ENCODE measurements at places on chromosomes 6 and 20.
A peak's percentile ranks its signal among the peaks of the same experiment; 100 is the strongest.

- no peak for DNase-seq
Measured at GRCh38 chr6:2450546-2450945, 205.1 kb upstream of the GMDS start.

- DNase-seq, result no peak
Measured at GRCh38 chr6:148898376-148899014, 151.7 kb downstream of the UST start.

DNA sequence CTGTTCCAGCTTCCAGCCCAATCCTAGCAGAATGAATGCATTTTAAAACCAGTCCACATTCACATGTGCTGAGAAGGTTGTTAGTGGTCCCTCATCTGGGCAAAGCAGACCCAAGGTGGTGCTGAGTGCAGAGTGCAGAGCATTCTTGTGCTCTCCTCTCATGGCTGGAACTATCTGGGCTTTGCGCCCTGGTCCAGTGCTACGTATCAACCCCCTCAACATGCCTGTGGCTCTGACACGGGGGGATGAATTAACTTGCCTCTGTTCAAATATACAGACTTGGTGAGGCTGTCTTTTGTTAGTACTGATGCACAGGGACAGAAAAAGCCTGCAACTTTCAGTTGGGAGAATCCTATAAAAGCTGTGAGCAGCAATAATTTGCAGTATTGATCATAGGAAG, 42.5 kb downstream of the PANK2 start:
- DNase-seq, result no peak

GRCh38 chr6:159939591-159940016, 29.3 kb upstream of the IGF2R start:
- DNase-seq, result no peak

DNA sequence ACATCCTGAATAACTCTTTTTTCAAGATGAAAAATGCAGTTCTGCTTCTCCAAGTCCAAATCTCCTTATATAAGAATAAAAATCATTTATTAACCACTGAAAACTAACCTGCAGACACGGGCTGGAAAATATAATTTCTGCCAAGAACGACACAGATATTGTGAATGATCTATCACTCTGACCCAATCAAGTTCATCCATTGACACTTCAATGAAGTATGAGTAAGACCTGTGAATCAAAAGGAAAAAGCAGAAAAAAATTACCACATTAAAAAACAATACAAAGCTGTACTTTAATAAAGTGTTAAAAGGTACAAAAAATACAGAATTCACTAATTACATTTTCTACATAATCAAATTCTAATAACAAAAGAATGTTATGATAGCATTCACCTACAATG, 62.2 kb downstream of the BTBD9 start:
- DNase-seq, result no peak

GRCh38 chr20:24066076-24066700, 77.6 kb upstream of the GGTLC1 start:
- DNase-seq, result no peak

DNA sequence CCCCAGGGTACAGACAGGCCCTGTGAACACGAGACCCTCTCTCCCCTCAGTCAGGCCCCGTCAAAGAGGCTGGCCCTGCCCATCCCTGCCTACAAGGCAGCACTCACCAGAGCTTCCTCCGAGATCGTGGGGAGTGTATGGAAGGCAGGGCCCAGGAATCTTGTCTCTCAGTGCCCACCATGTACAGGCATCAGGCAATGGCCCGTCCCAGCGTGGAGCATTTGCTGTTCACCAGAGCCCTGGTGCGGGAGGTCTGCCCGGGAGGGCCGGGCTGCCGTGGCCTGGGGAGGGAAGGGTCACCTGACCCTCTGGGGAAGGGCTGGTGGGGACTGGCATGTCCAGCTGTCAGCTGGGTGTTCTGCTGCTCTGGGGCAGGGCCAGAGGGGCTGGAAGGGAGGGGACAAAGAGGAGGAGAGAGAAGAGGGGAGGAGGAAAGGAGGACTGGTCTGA, at the start of gene IP6K3:
IP6K3 (minus strand) TSS at position 255 of the 450 bp plus-strand sequence. CDS start 11,429 bp downstream, outside the sequence.
- DNase-seq, result peak; percentile 95

DNA sequence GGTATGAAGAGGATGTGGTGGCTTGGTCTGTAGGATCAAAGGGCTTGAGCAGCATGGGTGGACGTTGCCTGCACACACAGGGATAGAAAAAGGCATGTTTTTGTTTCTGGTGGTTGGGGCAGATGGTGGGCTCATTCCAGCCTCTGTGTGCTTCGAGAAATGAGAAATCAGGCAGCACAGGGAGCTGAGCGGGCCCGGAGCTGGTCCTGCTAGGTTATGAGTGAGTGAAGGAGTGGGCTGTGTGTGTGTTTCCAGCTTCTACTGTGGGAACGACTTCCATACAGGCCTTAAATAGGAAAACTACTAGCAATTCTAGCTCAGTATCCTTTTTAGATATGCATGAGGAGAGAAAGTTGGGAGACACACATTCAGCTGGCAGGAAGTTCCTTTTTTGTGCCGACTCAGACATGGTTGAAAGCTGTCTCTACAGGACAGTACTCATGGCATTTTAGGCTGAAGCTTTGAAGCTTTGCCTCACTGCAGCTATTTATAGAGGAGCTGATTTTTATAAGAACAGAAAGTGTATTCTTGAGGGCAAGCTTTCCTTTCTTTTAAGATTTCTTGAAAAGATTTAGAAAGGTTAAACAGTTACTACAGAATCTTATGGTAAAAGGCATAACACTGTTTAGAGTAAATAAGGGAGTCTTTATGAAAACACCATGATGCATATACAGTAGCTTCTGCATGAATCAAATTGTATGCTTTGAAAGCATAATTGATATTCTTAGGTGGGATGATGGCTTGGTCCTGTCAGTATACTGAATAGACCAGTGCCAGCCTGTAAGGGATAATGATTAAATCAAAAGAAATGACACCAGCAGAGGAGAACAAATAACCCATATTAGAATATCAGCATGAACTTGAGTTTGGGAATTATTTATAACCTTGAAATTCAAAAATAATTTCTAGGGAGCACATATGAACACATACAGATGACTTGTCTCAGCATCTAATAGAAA, 104.0 kb upstream of the MAN1A1 start:
- no peak for DNase-seq

DNA sequence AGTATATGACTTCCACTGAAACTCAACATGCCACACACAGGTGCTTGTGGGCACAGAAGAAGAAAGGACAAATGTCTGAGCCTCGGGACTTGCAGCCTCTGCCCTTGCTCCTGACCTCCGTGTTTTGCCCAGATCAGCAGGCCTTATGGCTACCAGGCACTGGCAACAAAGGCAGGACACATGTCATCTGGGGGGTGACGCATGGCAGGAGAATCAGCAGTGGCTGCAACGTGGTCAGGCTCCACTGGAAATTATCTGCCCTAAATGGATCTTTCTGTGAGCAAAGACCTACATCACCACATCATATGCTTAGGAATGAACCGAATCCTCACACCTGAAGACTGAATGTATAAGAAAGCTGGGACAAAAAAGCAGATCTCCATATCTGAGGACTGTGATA, 78.9 kb downstream of the ELOVL5 start:
- no peak for DNase-seq

GRCh38 chr6:5050009-5050408, 35.1 kb upstream of the PPP1R3G start:
- DNase-seq, result no peak

DNA sequence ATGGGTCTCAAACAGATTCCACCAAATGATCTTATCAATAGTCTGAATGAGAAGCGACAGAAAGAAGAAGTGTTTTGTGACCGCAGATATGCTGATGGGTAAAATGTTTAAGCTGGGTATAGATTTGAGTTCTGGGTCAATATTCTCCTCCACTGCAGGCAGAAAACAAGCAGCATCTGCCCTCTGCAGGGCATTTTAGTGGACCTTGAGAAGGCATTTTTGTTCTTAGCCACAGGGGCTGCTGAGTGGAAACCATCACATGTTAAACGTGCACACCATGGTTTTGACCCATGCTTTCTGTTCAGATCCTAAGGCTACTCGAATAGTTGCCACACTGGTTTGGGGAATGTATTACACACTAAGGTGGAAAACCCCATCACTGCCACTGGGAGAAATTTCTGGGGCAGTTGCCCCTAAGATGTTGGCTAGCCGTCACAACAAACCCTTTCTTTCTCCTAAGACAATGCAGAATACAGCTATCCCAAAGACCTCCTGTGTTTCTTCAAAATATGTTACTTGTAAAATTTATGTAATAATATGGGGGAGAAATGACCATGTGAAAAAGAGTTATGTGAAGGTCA, 5.5 kb downstream of the POU3F2 start:
- DNase-seq, result peak; percentile 80

GRCh38 chr20:3857405-3857804, 10.8 kb downstream of the MAVS start:
- no peak for DNase-seq

DNA sequence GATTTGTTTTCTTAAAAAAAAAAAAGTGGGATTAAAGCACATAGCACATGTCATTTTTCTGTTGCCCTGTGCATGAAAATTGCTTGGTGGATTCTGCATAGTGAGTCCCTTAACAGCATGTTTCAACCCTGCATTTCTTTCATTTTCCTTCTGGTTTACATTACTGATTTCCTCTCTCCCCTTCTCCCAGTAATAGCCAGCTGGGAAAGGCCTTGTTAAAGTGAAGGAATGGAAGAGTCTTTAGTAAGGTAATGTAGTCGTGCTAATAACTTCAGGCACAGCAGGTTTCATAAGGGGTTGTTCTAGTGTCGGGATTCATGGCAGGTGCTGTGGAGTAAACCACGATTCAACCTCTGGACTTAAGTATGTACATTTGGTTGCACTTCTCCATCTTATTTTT, 202.4 kb downstream of the FARS2 start:
- DNase-seq, result no peak

GRCh38 chr6:75029333-75029732, 176.5 kb downstream of the COL12A1 start:
- DNase-seq, result no peak

DNA sequence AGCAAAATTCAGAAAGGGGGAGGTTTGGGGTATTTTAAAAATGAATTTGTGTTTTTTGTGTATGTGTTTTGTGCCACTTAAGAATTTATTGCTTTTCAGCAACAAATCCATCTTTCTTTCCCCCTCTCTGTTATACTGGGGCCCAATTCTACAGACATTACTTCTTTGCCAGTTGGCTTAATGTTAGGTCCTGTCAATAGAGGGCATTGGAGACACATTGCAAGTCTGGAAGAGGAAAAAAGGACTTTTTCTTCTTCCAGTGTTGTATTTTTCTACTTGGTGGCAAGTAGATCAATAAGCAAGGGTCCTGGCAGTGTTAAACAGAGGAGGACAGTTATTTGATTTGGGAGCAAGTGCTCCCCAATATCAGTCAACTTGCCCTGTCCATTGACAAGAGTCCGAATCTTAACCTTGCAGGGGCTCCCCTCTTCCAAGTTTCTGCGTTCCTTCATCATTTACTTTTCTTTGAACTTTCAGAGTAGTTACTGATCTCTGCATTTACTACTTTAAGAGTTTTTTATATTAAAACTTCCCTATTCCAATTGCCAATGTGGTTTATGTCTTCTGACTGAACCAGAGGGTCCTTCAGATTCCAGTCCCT, 23.4 kb downstream of the SCML4 start:
- DNase-seq, result no peak

DNA sequence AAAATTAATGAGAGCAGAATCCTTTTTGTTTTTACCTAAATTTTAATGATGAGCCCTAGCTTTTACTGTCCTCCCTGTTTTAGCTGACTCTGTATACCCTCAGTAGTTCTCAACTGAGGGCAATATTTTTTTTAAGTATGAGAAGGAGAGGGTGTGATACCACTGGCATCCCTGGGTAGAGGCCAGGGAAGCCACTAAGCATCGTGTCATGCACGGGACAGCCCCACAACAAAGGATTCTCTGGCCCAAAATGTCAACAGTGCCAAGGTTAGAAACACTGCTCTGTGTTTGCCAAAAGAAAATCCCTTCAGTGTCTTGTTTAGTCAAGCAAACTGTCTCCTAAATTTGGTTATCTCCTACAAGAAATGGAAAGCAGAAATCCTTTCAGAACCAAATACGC, 210.4 kb downstream of the KCNQ5 start:
- DNase-seq, result no peak

DNA sequence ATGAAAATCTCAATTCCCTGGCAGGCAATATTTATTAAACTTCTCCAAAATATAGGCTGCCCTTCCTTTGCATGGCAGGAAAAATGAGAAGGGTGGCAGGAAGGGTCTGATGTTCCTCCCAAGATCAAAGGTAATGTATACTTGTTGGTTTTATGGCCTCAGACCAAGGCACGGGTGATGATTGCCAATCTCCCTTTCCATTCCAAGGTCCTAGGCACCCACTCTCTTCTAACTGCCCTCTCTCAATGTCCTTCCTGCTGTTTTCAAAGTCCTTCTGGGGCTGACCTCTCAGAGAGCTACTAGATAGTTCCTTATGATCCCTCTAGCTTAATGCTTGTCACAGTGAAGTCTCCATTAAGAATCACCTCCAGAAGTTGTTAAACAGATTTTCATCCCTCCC, 15.6 kb upstream of the JAG1 start:
- no peak for DNase-seq

DNA sequence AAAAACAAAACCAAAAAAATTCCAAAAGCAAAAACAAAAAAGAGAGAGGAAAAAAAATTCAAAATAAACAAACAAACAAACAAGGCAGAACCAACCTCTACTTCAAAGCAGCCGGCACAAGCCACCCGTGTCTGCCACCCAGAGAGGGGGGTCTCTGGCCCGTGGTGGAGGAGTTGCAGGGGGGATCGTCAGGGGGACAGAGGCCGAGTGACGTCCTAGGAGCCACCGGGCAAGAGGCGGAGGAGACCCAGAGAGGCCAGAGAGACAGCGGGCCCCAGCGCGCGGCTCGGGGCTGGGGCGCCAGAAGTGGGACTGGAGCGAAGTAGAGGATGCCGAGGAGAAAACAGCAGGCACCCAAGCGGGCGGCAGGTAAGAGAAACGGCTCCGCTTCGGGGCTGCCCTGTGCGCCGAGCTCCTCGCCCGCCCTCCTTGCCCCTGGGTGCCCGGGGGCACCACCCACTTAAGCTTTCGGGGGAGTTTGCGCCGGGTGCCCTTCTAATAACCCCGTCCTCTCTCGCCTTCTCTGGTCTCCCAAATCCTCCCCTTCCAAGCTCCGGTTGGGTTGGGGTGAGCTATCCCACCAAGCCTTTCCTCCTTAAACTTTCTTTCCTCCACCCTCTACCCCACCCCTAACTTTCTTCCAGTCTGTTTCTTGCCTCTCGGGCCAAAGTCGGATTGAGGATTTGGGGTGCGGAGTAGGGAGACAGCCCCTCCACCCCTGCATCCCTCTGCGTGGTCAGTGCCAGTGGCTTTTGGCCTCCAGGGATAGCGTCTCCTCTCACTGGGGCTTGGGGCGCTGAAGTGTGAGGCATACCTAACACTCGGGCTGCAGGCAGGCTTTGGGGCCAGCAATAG, 1.0 kb downstream of the TSHZ2 start:
- DNase-seq, result no peak

GRCh38 chr6:17179530-17180073, 77.8 kb downstream of the STMND1 start:
- DNase-seq, result no peak

Measured in Ammon's horn (tissue), 1 donor.